ENCODE measurements at places on chromosomes 4 and X. TPM values are rescaled to one million over a fixed set of nuclear protein-coding genes. Genes with fewer than 3 reads are reported as not detected.

GRCh38 chr4:141711211-141711610 is 74.8 kb downstream of the IL15 start:
- no peak for DNase-seq

DNA sequence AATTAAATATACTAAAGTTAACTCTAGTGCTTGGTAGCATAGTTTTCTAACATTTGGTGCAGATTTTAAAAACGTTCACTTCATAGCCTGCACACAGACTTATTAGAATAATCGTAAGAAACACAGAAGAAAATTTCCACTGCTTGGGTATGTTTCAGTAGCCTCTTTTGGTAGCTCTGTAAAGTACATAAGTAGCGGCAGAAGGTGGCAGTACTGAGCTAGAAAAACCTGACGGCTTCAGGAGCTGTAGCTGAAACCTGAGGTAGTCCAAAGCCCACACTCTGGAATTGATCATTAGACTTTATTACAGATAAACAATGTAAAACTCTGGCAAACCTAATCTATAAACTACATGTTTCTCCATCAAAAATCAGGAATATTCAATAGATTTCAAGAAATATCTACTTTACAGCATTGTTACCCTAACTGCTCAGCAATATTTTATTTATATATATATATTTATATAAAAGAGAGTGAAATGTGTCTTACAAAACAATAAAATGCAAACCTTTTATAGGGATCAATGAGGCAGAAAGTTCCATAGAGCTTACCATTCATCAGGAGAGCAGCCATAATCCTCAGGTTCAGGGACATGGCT is 88.2 kb downstream of the ATP8A1 start:
- DNase-seq: peak; percentile 23

Gene PNCK
- 0.73 TPM for total RNA-seq

Gene TEX13D
- not detected for total RNA-seq

All from breast epithelium (tissue), 4 donors.